Central memory CD4-positive, alpha-beta T cell (primary cell): ENCODE measurements at places on chromosomes 7 and 10.

GRCh38 chr7:117164620-117165019 is 158.2 kb downstream of the WNT2 start:
- DNase-seq, result no peak

DNA sequence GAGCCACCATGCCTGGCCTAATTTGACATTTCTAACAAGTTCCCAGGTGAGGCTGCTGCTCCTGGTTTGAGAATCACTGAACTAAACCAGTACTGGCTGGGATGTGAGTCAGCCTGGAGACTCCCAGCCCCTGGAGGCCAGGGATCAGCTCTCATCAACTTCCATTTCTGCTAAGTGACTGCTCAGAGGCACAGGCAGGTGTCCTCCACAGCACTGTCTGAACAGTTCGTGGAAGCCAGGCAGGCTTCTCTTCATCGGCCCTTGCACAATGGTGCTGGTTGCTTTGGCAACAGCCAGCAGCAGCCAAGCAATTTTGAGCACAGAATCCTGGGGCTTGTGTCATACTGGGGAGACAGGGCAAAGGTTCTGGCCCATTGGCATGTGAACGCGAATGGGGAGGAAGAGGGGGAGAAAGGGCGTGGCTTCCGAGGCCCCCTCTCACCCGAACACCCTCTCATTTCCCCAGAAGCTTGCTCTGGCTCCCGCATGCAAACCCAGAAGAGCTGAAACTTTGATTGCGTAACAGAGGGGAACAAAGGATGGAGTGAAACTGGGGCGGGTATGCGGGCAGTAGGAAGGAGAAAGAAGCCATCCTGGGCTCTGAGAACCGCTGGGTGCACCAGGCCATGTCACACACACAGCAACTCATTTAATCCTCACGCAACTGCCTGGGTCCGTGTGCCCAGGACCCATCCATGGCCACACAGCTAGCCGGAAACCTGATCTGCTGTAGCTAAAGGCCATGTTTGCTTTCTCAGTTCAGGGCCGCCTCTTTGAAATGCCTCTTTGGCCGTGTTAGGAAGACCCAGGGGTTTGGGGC is 9.0 kb upstream of the POR start:
- DNase-seq, result no peak

- DNase-seq, result no peak
Observed at GRCh38 chr10:104580321-104580720, 60.8 kb upstream of the SORCS3 start.

DNA sequence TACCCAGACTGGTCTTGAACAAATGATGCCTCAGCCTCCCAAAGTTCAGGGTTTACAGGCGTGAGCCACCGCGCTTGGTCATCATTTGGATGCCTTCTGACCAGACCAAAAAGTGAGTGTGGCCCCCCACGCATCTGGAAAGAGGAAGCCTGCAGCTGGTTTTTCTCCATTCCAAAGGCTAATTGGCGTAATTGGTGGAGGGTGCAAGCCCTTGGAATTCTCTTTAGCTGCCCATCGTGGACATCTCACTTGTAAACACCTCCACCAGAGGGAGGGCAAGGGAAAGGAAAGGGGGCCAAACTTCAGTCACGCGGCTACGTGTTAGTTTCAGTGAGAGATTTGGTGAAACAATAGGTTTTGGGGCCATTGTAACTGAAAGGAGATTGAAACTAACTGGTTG is 4.1 kb upstream of the ARHGAP21 start:
- DNase-seq, result no peak

GRCh38 chr10:29204070-29204800 is 84.6 kb upstream of the LYZL1 start:
- no peak for DNase-seq

- DNase-seq, result no peak
Observed at GRCh38 chr7:117126676-117127075, 173.4 kb downstream of the ST7 start.

DNA sequence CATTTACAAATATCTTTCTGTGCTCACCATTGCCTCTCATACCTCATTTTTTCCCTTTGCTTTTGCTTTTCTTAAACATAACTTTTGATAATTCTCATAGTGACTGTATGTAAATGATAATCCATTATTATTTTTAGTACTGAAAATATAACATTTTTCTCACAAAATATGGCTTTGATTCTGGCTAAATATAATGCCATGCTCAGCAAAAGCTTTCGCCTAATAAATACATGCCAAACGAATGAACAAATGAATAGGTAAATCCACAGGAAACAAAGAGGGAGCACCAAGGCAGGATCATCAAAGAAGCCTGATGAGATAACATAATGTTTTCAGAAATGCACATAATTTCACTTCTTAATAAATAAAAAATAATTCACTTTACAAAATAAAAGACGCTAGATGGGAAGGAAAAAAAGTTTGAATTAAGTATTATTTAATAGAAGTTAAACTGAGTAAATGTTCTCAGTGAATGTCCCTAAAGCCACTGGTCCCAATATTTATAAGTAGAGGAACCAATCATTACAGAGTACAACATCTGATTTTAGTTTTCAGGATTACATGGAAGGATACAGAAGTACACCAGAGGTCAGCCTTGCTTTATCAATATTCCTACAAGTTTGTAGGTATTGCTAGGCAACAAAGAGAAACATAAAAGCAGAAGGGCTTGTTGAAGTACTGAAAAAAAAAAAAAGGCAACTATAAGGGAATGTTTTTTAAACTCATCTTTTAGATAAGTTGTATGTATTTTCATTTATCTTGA is 52.3 kb downstream of the RNLS start:
- DNase-seq, result no peak

DNA sequence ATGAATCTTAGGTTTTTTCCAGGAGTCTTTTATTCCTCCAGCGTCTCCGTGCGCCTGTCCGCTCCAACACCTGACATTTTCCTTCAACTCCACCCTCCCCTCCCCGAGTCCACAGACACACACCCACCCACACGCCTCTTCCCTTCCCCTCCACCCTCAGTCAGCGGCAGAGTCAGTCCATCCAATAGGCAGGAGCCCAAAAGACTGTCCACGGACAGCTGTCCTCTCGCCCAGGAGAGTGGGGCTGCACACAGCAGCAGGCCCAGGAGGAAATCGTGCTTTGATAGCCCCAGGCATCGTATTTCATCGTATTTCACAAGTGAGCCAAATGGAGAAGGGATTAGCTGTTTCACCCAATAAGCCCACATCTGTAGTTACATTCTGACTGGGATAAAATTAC is 285.1 kb downstream of the ZEB1 start:
- DNase-seq, result no peak

GRCh38 chr10:83816942-83817341 is 322.4 kb upstream of the GHITM start:
- DNase-seq, result no peak

- DNase-seq, result no peak
Observed at GRCh38 chr10:71746344-71747037, 26.8 kb downstream of the VSIR start.

- DNase-seq, result no peak
Observed at GRCh38 chr10:131480861-131481260, 169.3 kb upstream of the TCERG1L start.

- no peak for DNase-seq
Observed at GRCh38 chr7:130970696-130971095, 236.7 kb upstream of the KLF14 start.

DNA sequence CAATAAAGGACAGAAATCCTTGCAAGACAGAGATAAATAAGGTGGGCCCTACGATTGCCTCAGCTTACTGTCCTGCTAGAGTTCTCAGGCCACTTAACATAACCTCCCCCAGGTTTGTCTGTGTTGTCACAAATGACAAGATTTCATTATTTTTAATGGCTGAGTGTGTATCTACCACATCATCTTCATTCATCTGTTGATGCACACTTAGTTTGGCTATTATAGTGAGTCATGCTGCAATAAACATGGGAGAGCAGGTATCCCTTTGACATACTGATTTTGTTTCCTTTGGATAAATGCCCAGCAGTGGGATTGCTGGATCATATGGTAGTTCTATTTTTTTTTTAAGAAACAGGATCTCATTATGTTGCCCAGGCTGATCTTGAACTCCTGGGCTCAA is 60.6 kb downstream of the PRTFDC1 start:
- DNase-seq, result no peak

DNA sequence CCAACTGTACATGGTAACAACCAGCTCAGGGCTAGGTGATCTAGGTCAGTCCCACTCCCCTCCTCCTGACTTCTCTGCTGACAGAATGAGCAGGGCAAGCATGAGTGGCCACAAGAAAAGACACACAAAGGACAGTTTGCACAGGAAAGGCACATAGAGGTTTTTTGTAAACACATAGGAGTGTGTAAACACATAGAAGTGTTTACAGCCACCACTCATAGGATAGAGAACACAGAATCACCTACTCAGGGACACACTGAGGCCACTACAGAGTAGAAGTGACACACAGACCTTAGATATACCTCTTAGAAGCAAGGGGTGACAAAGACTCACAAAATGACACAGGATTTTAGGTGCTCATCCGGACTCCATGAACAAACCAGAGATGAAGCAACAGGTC is 19.0 kb downstream of the NUDCD3 start:
- DNase-seq, result no peak

- DNase-seq, result no peak
Observed at GRCh38 chr10:124349996-124350280, 68.8 kb downstream of the OAT start.

DNA sequence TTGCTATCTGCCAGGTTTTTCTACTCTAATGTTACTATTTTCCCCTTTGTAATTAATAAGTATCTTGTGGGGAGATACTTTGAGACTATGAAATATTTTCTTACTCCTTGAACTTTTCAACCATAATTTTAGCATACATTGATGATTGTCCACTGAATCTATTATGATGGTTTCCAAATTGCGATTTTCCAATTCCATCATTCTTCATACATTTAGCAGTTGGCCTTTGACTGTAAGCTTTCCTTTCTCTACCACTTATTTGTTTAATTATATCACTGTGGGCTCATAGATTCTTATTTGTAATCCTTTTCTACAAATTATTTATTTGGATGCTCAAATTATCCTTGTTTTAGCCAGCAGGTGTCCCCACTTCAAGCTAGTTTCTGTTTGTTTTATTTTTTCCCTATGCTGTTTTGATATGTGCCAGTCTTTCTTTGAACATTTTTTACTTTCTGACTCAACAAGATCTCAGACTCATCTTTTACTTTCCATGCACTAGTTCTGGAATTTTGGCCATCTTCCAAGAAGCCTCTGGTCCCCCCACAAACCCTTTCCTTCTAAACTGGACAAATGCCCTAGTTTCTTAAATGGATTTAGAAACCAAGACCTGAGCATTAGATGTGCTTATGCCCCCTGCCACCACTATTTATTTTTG is 11.4 kb upstream of the MRPS16 start:
- no peak for DNase-seq

DNA sequence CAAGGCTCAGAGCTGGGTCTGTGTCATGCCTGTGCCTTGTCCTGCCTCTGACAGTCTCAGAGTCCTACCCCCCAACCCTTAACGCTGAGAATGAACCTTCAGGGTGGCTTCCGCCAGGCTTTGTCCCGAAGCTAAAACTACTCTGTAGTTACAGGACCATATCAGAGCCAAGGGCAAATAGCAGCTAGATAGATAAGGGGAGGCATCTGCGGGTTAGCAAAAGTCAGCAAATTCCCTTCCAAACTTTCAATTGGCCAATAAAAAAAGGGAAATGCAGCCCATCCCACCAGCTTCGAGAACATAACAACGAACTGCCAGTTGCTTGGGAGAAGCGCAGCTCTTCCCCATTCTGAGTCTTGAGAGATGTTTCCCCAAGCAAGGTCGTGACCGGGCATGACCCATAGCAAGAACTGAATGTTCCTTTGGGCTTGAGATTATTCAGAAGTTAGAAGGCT is 17.7 kb downstream of the CCL24 start:
- DNase-seq, result no peak

DNA sequence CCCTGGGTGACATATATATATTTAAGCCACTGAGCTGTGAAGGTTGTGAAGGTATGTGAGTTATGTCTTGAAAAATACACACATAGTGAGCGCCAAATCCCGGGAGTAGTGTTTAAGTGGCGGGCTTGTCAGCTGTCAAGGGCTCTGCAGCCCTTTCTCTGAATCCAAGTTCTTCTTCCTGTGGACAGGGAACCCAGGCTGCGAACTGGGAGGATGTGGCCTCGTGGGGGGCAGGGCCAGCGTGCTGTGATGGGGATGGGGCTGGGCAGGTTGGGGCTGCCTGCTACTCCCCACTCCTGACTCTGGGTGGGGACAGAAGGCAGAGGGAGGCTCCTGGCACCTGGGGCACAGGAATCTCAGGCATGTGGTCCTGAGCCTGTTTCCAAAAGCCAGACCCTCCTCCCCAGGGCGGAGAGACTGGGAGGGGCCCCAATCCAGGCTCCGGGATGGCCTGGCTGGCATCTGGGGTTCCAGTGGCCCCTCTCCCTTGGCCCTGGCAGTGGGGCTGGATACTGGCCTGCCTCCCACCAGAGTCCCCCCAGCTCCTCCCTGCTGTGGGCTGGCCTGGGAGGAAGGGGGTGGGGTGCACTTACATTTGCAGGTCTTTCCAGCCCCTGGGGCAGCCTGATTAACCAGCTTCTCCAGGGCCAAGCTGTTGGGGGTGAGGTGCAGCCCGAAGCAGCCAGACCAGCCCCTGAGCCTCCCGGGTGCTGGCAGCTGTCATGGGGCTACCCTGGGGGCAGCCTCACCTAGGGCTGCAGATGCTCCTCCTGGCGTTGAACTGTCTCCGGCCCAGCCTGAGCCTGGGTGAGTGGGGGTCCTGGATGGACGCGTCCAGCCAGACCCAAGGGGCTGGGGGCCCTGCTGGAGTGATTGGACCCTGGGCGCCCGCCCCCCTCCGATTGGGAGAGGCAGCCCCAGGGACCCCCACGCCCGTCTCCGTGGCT is at the start of gene UPK3B:
Gene UPK3B, plus strand, starts transcription at position 622 of the 947 bp plus-strand sequence. Its CDS starts 101 bp downstream, at position 723.
- no peak for DNase-seq

DNA sequence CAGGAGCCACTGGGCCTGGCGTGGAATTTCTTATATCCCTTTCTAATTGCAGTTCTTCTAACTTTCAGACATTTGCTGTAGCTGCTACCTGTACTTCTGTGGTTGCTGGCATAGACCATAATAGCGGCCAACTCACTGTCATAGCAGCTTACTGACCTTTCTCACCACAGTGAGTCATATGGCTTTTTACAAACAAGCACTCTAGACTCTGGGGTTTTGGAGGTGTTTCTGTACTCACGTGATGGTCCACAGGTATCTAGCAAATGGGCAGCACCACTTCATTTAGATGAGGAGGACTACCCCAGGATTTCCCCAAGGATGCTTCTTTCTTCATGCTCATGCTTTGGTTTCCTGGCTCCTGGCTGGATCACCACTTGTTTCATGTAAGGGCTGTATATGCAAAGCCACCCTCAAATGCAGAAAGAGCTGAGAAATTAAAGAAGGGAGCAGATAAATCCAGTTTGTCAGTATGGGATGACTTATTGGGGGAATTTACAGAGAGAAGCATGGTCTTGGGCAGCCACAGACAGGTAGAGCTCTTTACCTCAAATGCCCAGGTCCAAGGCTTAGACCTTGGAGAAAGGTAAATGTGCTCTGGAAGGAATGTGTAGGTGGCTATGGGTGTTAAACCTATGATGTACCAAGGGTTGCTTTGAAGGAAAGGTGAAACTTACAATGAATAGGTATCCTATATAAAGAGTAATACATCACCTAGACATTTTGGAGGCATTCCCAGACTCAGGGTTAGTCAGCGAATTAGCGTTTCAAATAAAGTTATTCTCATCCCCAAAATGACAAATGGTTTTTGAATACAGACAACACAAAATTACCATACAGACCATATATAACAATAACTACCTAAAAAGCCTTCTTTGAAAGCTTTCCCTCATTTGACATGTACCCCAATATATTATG is 15.9 kb upstream of the SLC25A16 start:
- no peak for DNase-seq
